ENCODE measurements at places on chromosomes 5 and 9.

DNA sequence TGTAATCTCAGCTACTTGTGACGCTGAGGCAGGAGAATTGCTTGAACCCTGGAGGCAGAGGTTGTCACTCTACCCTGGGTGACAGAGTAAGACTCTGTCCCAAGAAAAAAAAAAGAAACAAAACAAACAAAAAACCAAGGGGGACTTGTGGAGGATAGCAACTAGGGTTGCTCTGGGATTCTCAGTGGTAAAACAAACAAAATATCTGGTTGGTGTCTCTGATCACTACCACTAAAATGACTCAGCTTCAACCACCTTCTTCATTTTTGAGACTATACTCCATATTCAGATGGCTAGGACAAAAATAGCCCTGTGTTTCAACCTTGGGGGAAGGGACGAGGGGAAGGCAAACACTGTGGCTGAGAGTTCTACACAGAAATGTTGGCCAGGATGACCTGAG, 110.3 kb downstream of the ARRDC3 start:
- no peak for DNase-seq

DNA sequence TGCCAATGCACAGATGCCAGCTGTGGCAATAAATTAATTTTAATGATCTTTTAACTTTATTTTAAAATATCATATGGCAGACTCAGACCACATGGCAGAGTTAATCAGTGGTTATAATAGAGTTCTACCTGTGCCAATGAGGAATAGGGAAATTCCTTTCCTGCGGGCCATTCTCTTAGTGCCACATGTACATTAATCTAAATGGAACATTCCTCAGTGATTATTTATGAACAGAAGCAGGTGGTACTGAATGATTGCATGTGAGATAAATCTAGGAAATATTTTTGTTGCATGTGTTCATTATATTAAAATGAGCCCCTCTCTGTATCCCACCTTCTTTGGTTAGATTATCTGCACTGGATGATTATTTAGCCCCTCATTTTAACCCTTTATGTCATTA, 102.3 kb downstream of the CCDC192 start:
- DNase-seq, result no peak

DNA sequence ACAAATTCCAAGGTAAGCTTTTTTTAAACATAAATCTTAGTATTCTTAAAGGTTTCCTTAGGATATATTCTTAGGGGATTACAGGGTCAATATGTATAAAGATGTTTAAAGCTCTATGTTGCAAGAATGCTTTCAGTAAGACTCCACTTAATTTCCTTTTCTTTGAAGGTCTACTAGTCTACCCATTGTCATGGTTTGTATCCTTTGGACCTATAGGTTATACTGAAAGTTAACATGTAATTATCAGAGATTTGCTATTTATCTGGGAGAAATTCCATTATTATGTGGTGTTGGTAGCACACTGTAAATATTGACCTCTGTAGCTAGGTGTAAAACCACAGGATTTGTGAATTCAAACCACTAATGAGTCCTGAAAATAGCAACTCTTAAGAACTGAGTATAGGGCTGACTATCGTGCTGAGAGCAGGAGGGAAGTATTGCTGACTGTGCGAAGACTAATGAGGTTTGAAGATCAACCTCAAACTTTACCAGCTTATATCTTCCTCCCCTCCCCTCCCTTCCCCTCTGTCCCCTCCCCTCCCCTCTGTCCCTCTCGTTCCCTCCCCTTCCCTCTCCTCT, 85.6 kb downstream of the GADD45G start:
- DNase-seq, result no peak

DNA sequence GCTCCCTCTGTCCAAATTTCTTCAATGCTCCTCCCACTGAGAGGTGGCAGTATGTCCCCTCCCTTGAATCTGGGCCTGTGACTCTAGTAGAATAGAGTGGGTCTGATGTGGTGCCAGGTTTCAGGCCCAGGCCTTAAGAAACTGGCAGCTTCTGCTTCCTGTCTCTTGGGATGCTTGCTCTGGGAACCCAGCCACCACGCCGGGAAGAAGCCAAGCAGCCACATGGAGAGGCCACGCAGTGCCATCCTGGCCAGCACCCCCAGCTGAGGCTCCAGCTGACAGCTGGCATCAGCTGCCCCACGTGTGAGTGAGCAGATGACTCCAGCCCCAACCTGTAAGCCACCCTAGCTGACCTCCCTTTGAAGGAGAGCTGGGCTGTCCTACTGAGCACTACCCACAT, 7.3 kb upstream of the TSPAN17 start:
- no peak for DNase-seq

GRCh38 chr5:143233031-143233430, 170.5 kb downstream of the NR3C1 start:
- DNase-seq, result no peak

- no peak for DNase-seq
Measured at GRCh38 chr9:15482146-15482545, 28.6 kb downstream of the PSIP1 start.

DNA sequence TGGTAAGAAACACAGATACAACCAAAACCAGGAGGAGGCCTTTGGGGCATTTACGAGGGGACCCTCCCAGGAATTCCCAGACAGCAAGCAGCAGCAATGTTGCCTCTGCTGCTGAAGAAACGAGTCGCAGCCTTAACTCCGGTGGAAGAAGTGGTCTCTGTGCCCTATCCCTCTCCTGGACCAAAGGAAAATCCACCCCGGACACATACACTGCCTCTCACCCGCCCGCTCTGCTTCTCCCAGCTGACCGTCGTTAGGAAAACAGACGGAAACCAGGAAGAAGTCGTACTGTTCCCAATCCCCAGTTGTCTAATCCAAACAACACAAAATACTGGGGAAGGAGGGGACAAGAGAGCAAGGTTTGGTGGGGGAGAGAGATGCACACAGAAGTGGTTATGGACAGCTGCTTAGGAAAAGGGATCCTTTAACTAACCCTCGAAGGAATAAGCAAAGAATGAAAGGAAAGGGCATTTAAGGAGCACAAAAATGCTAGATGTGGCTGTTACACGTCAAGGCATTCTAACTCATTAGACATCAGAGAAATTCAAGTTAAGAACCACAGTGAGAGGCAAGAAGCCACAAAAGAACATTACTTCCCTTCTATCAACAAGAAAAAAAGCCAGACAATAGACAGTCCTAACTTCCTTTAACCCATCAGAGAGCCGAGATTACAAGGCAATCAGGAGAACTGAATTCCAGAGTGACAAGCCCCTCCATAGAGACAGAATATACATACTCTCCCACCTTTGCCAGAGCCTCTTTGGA, 71.9 kb downstream of the ACTL7B start:
- DNase-seq, result no peak

- DNase-seq, result no peak
Measured at GRCh38 chr5:161396171-161396570, 150.4 kb downstream of the GABRB2 start.

GRCh38 chr9:27059907-27060306, 49.1 kb upstream of the TEK start:
- DNase-seq, result no peak

DNA sequence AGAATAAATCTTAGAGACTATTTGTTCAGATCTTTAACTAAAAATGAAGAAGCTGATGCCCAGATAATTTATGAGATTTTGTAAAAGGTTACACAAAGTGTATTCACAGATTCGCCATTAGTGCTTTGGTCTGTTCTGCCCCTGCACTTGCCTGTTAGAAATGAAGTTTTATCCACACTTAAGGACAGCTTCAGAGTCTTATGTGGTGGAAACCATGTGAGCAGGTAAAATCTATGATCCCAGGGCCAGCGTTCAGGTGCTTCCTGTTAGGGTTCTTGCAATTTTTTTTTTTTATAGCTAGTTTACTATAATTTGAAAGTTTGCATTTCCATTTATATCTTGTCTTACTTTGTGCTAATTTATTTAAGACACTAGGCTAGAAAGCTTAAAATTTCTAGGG, 561.6 kb downstream of the PRR16 start:
- DNase-seq, result no peak

- DNase-seq, result no peak
Measured at GRCh38 chr5:78633700-78634099, 14.9 kb downstream of the LHFPL2 start.

DNA sequence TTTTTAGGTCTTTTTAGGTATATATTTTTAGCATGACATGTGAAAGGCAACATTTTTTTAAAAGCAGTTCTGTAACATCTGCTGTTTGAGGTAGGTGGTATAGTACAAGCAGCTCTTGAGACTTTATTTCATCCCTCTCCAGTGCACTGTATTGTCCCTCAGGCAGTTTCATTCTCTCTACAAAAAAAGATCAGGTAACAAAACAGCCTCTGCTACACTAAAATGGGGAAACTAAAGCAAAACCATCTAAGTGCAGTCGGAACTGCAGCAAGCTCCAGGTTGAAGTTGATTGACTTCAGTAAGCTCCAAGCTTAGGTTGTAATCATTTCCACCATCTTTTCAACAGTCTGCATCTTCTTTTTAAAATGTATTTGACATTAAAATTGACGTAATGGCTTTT, 195.6 kb downstream of the DEPDC1B start:
- DNase-seq, result no peak

GRCh38 chr9:35682520-35683315, 7.0 kb downstream of the TPM2 start:
- no peak for DNase-seq

DNA sequence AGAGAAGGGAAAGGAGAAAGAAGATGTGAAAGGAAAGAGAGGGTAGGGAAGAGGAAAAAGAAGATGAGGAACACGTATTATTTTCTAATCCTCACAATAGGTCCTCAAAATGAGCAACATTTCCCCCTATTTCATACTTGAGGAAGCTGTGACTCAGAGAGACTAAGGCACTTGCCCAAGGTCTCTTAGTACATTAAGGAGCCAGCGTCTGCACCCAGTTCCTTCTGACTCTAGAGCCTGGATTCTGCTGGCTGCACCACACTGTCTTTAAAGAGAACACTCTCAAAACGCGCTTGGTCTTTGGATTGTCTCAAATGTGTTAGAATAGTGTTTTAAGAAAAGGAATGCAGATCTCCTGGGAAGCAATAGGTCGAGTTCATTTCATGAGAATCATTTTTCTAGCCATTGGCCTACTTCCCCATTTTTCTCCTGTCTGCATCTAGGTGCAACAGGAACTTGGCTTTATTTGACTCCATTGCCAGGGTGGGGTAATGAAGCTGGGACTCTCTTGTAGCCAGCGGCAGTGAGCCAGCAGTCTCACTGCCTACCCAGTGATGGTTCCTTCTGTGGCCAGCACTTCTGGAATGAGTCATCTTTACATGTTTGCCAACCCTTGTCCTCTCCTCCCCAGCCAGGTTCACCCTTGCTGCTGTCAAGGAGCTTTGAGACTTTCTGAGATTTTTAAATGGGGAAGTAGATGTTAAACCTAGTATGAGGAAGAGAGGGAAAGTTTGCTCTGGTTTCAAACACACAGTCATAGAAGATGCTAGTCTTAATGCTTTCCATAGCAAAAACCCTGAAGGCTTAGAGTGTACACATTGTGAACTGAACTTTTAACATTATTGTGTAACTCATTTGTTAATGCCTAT, 82.7 kb downstream of the DOCK8 start:
- DNase-seq, result no peak

GRCh38 chr5:157912621-157913325, 53.8 kb upstream of the CLINT1 start:
- no peak for DNase-seq

GRCh38 chr5:151677776-151678545, 8.8 kb downstream of the SPARC start:
- DNase-seq, result no peak

DNA sequence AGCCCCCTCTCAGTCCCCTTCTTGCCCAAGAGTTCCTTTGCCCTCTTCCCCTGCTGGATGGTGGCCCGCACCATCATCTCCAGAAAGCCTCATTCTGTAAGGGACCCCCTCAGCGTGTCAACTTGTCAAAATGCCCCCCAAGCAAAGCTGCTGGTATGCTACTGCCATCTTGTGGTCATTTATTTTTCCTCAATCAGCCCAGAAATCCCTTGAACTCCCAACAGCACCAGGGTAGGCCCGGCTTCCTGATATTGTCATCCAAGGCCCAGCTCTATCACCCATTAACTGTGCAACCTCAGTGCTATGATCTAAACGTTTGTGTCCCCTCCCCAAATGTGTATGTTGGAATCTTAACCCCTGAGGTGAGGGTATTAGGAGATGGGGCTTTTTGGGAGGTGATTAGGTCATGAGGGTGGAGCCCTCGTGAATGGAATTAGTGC, 53.2 kb upstream of the FBXW11 start:
- no peak for DNase-seq

DNA sequence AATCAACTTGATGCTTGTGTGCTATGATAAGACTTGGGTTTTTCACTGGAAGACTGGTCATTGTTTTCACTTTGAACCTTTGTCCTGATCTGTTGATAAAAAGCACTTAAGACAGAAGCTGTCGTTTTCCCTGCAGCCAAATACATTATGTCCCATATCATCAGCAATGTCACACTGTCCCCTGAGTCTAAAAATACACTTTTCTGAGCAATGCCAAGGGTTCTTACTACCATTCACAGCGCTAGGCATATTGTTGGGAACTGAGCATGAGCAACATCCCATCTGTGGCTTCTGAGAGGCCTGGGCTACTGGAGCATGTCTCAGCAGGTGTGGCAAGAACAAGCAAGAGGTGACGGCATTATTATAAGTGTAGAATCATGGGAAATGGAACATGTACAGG, 81.8 kb downstream of the SEMA6A start:
- peak; percentile 91 for DNase-seq

DNA sequence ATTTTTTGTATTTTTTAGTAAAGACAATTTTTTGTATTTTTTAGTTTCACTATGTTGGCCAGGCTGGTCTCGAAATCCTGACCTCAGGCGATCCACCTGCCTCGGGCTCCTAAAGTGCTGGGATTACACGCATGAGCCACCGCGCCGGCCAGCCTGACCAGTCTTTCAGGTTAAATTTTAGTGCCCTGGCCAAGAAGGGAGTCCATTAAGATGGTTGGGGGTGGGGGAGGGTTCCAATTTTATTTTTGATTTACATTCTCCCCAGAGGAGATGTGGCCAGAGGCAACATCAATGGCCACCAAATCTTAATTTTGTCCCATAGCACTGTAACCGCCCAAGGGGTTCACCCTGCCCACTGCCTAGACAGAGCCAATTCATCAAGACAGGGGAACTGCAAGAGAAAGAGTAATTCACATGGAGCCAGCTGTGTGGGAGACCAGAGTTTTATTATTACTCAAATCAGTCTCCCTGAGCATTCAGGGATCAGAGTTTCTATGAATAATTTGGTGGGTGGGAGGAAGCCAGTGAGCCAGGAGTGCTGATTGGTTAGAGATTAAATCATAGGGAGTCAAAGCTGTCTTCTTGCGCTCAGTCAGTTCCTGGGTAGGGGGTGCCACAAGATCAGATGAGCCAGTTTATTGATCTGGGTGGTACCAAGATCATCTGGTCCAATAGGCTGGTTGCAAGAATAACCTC, 24.7 kb downstream of the TBCA start:
- DNase-seq, result no peak

DNA sequence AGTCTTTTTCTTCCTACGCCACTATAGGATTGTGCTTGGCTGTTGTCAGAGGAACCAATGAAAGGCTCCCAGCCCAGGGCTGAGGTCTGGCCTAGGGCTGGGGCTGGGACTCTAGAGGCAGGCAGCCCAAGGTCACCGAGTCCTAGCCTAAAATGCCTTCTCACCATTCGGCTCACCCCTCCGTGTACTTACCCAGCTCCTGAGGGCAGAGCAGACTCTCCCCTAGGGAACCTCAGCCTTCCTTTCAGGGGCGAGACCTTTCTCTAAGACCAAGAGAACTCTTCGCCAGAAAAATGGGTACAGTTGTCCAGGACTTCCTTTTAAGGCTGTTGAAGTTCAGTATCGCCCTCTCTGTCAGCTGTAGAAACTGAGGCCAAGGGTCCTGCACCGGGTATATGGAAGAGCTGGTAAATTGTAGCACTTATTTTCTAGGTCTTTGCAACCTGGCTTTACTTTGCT, 1.7 kb upstream of the SPRY4 start:
- DNase-seq, result no peak

GRCh38 chr5:149561848-149562247, 10.6 kb upstream of the CSNK1A1 start:
- DNase-seq, result peak; percentile 95
